ENCODE measurements at places on chromosomes 6 and 20. TPM values are rescaled to one million over a fixed set of nuclear protein-coding genes. Genes with fewer than 3 reads are reported as not detected.
A peak's percentile ranks its signal among the peaks of the same experiment; 100 is the strongest.

DNA sequence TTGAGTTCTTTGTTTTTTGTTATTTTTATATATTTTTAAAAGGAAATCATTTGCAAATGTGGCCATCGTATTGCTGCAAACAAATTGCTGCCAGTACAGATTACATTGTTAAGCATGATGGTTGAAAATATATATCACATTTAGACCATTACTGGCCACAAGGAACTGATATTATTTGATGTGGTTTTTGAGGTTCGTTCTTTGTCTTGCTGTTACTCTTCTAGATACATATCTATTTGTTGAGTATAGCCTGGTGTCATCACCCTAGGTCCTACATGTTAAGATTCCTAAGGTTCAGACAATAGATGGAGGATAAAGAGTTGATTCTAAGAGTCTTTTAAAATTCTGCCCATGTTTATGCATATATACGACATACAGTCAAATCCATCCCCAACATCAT is 306.0 kb downstream of the FARS2 start:
- DNase-seq: no peak
- H3K4me3 ChIP-seq: no peak overlapping the region
- no peaks in the 10 kb centered on the region for H3K4me1 ChIP-seq

DNA sequence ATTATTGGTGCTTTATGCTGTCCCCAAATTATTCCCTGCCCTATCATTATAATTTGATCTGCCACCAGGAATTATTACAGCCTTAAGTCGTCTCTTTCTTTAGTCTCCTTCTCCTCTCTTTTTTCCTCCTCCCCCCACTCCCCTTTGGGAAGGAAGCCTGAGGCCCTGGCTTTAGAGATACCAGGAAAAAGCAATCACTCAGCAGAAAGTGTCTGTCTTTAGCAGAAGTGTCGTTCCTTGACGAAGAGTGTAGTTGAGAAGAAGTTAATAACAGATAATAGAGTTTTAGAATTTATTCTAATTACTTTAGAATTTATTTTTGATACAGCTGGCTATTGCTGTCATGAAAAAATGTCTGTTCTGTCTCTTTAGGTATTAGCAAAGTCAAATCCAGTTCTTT is 16.5 kb downstream of the LIN28B start:
- no peak overlapping the region for H3K27ac ChIP-seq
- H3K27me3 ChIP-seq: no peaks in the 10 kb centered on the region
- H3K4me3 ChIP-seq: no peak overlapping the region
- H3K36me3 ChIP-seq: no peaks in the 10 kb centered on the region
- DNase-seq: no peak
- H3K4me1 ChIP-seq: no peaks in the 10 kb centered on the region

DNA sequence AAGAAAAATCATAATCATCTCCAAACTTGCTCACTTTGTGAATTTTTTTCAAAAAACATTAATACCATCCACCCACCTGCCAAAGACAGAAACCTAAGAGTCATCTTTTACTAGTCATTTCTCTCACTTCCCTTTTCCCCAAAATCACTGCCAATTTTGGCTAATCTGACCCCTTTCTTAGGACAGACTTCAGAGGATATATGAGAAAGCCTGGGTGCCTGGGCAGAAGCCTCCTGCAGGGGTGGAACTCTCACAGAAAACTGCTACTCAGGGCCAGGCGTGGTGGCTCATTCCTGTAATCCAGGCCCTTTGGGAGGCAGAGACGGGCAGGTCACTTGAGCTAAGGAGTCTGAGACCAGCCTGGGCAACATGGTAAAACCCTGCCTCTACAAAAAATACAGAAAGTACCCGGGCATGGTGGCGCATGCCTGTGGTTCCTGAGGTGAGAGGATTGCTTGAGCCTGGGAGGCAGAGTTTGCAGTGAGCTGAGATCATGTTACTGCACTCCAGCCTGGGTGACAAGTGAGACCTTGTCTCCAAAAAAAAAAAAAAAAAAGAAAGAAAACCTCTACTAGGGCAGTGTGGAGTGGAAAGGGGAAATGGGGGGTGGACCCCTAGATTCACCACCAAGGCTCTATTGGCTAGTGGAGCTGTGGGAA is 3.8 kb downstream of the DEK start:
- no peak for DNase-seq
- H3K4me3 ChIP-seq: no peak overlapping the region
- H3K4me1 ChIP-seq: peaks cover 40% of the 10 kb centered on the region
- peaks cover 10% of the 10 kb centered on the region for H3K36me3 ChIP-seq
- H3K27me3 ChIP-seq: no peaks in the 10 kb centered on the region
- peak overlapping the region; percentile 31 for H3K27ac ChIP-seq

DNA sequence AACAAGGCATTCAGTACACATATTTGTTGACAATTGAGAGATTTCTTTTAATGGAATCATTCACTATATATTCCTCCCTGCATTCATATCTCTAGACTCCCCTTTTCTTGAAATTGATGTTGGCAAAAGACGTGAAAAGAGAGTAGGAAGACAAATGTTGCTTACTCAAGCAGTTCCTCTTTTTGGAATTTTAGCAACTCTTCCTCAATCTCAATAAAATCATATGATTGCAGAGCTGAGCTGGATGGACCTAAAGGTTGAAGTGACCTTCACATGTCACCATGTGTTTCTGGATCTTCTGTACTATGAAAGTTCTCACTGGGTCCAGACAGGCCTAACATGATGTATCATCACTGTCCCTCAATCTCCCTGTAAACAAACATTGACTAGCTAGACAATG is 18.6 kb downstream of the ADGRF1 start:
- no peaks in the 10 kb centered on the region for H3K36me3 ChIP-seq
- H3K27me3 ChIP-seq: no peaks in the 10 kb centered on the region
- H3K4me3 ChIP-seq: no peak overlapping the region
- no peak overlapping the region for H3K27ac ChIP-seq
- DNase-seq: no peak
- H3K4me1 ChIP-seq: no peaks in the 10 kb centered on the region

DNA sequence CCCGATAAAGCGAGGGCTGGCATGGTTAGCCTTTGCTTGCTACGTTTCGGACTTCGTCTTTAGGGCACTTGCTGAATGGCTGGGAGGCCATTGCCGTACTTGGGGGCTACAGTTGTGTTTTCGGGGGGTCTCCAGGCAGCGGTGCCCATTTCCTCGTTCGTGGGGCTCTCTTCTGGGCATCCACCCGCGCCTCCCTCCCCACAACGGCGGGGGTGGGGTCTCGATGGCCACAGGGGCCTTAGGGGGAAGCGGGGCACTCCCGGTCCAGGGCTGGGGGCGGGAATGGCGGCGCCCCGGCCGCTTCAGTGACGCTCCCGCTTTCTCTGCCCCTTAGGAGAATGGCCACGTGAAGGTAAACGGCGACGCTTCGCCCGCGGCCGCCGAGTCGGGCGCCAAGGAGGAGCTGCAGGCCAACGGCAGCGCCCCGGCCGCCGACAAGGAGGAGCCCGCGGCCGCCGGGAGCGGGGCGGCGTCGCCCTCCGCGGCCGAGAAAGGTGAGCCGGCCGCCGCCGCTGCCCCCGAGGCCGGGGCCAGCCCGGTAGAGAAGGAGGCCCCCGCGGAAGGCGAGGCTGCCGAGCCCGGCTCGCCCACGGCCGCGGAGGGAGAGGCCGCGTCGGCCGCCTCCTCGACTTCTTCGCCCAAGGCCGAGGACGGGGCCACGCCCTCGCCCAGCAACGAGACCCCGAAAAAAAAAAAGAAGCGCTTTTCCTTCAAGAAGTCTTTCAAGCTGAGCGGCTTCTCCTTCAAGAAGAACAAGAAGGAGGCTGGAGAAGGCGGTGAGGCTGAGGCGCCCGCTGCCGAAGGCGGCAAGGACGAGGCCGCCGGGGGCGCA is 2.4 kb downstream of the MARCKS start:
- H3K4me3 ChIP-seq: peak overlapping the region; percentile 59
- no peaks in the 10 kb centered on the region for H3K36me3 ChIP-seq
- DNase-seq: no peak
- no peaks in the 10 kb centered on the region for H3K27me3 ChIP-seq

DNA sequence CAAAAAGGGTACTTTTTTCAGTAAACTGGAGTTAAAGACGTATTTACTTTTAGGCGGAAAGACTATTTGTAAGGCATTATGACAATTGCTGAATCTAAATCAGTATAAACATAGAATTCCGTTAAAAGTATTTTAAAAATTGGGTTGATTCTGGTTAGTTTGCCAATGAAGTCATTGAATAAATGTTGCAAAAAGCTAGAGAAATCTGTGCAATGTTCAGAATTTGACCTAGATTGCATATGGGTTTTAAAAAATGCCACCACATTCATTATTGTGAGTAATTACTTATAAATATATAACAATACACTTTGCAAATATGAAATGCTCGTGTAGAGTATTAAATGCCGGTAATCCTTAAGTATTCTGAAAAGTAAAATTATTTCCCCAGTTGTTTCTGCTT is 116.5 kb upstream of the EEF1E1 start:
- no peak for DNase-seq
- H3K27ac ChIP-seq: no peak overlapping the region
- H3K4me1 ChIP-seq: no peaks in the 10 kb centered on the region
- H3K36me3 ChIP-seq: no peaks in the 10 kb centered on the region
- H3K4me3 ChIP-seq: no peak overlapping the region

GRCh38 chr6:111769365-111770152 is 103.7 kb downstream of the FYN start:
- no peaks in the 10 kb centered on the region for H3K4me1 ChIP-seq
- no peak overlapping the region for H3K4me3 ChIP-seq
- H3K27me3 ChIP-seq: no peaks in the 10 kb centered on the region
- no peak for DNase-seq

- no peak for DNase-seq
- H3K27me3 ChIP-seq: no peaks in the 10 kb centered on the region
- H3K4me1 ChIP-seq: peaks cover 3% of the 10 kb centered on the region
- no peaks in the 10 kb centered on the region for H3K36me3 ChIP-seq
Observed at GRCh38 chr20:4025679-4026078, 10.3 kb upstream of the RNF24 start.

DNA sequence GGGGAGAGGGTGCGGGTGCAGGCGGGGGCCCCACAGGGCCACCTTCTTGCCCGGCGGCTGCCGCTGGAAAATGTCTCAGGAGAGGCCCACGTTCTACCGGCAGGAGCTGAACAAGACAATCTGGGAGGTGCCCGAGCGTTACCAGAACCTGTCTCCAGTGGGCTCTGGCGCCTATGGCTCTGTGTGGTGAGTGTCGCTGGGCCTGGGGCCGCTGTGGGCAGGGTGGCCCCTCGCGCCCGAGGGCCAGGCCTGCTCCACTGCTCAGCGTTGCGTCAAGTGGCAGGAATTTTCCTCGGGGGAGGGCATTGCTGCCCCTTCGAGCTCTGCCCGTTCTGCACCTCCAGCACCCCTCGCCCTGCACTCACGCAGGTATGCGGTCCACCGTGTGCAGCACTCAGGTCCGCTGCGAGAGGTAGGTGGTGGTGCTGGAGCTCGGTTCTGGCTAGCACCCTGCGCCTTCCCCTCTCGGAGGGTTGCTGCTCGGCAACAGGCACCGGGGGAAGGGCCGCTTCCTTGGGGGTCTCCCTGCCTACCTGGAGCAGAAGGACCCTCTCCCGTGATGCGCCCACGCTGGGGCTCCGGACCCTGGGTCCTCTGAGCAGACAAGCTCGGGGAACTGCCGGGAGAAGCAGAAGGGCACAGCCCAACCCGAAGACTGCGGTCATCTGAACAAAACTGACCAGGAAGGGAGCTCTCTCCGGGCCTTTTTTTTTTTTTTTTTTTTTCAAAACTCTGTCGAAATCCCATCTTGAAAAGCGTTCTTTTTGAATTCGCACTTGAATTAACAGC is 674 bp downstream of the MAPK14 start:
- peak; percentile 53 for DNase-seq
- H3K4me3 ChIP-seq: peak overlapping the region; percentile 100
- H3K27me3 ChIP-seq: no peaks in the 10 kb centered on the region
- no peaks in the 10 kb centered on the region for H3K36me3 ChIP-seq

DNA sequence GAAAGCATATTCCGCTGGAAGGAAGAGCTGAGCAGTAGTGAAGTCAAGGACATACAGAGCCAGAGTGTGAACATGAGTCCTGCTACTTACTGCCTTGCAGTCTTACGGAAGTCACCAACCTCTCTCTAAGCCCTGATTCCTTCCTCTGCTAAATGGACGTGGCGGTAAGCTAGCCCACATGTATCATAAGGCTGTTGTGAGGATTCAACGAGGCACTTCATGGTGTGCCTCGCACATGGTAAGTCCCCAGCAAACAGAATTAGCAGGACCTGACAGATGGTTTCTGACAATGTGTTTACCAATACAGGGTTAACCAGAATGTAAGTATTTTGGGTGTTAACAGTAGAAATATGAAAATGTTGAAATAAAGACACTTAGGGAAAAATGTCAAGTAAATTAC is 93.2 kb downstream of the IRF4 start:
- H3K27ac ChIP-seq: no peak overlapping the region
- H3K4me1 ChIP-seq: no peaks in the 10 kb centered on the region
- H3K27me3 ChIP-seq: no peaks in the 10 kb centered on the region
- no peak for DNase-seq
- peaks cover 39% of the 10 kb centered on the region for H3K36me3 ChIP-seq
- no peak overlapping the region for H3K4me3 ChIP-seq

- no peak overlapping the region for H3K4me3 ChIP-seq
- no peak overlapping the region for H3K27ac ChIP-seq
- DNase-seq: no peak
- H3K4me1 ChIP-seq: no peaks in the 10 kb centered on the region
- no peaks in the 10 kb centered on the region for H3K36me3 ChIP-seq
- no peaks in the 10 kb centered on the region for H3K27me3 ChIP-seq
Observed at GRCh38 chr6:79450984-79451383, 86.2 kb downstream of the LCA5 start.

GRCh38 chr6:166999884-167000253 is 672 bp downstream of the CEP43 start:
- no peaks in the 10 kb centered on the region for H3K27me3 ChIP-seq
- peak overlapping the region; percentile 69 for H3K27ac ChIP-seq
- H3K36me3 ChIP-seq: no peaks in the 10 kb centered on the region
- H3K4me3 ChIP-seq: peak overlapping the region; percentile 92

Gene GRM4
- 0.24 TPM for total RNA-seq

All from upper lobe of left lung (tissue), 6 donors.